Osteoblast (primary cell): ENCODE measurements at places on chromosomes 1 and 21. TPM values are rescaled to one million over a fixed set of nuclear protein-coding genes. Genes with fewer than 3 reads are reported as not detected.

The OR10J1 gene
- total RNA-seq = not detected in 2 replicates

The LCE1C gene
- not detected in 2 replicates for total RNA-seq

The TDRD10 gene
- not detected in 2 replicates for total RNA-seq

The KCNA3 gene
- not detected in 2 replicates for total RNA-seq

The ADSS2 gene
- 52.8 and 56.6 TPM in 2 replicates for total RNA-seq

The INSRR gene
- 0.29 and 0.36 TPM in 2 replicates for total RNA-seq

The AKR7A3 gene
- 0.72 and 1.2 TPM in 2 replicates for total RNA-seq
